ENCODE measurements at places on chromosomes 5 and 9.

- DNase-seq, result peak; percentile 22
Measured at GRCh38 chr5:74342948-74343682, 297.4 kb downstream of the ENC1 start.

DNA sequence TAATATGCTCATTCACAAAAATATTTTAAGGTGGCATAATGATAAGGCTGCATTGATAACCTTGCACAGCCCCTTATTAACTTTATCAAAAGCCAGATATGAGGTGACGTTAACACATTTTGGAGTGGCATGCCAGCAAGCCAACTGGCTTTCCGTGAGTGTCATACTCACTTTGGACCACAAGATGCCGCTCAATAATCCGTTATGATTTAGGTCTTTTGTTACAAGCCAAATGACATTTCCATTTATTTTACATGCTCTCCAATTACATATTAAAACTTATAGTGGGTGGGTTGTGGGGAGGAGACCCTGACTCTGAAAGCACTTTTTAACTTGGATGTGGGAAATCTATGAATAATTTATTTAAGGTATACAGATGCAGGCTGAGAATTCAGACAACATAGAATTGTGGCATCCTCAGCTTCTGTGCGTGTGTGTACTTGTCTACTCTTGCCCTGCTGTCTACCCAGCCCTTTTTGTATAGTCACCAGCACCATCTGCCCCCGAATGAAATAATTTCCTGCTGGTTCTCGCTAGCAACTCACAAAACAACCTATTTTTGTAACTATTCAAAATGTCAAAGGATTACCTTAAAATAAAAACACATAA is 305.1 kb downstream of the PSAT1 start:
- DNase-seq, result peak; percentile 71

- DNase-seq, result no peak
Measured at GRCh38 chr9:136744773-136745172, 2.0 kb upstream of the LCN10 start.

DNA sequence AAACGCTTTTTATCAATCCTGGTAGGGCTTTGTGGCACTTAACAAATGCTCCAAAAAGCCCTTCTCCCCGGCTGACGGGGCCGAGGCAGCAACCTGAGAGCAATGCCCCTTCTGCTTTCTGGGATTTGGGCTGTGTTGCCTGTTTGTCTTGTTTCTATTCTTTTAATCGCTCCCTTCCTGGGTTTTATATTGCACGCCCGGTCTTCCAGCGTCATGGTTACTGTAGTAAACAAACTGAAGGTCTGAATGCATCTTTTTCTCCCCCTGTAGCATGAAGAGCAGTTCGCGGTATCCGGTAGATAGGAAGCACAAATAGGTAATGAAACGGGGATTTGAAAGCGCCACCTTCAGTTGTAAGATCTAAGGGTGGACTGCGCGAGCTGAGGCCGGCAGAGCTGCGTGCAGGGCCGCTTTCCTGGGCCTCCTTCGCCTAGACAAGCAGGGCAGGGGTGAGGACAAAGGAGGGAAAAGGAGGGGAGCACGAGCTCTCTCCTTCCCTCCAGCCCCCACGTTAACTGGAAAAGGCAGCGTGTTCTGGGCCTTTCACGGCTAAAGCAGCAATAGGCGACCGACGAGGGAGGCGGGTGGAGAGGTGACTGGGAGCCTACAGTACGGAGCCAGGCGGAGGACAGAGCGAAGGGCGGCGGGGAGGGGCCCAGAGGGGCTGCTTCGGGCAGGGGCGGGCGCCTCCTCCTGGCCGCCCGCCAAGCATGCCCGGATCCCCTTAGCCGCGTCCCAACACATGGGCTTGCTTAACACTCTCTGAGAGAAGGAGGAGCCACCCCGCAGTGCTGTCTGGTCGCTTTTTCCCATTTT is 49.3 kb upstream of the ZNF366 start:
- DNase-seq, result peak; percentile 80

DNA sequence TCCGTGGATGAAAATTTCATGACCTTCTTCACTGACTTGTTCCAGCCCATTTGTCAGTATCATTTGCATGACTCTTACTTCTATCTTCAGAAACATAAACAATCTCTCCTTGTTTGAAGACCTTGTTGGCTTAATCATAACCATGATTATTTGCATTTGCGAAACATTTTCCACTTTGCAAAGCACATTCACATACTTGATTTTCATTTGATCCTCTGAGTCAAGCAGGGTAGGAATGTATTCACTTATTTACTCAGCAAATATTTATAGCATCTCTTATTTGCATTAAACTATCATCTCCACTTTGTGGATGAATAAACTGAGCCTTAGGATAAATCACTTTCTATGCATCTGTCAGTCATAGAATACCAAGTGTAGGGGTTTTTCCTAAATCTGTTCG is 343.0 kb upstream of the SGCD start:
- peak; percentile 87 for DNase-seq

GRCh38 chr9:6893350-6894131 is 135.8 kb downstream of the KDM4C start:
- no peak for DNase-seq

GRCh38 chr5:180467028-180467975 is 26.9 kb upstream of the CNOT6 start:
- DNase-seq, result no peak

DNA sequence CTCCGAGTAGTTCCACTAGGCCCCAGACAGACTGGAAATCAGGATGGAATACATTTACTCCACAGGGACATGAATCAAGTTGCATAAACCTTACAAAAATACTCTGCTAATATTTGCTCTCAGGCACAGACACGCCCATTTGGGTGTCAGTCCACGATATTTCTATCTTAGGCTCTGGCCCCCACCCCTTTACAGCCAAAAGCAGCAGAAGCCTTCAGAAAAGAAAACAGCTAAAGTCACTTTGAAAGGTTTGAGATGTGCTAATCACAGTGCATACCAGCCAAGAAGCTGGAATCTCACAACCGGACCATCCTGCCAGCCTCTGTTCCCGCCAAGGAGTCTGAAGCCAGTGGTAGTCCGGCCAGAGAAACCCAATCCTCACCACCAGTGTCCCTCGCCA is 22.6 kb downstream of the PTPN3 start:
- DNase-seq, result no peak

- DNase-seq, result no peak
Measured at GRCh38 chr5:126851501-126852011, 74.6 kb downstream of the LMNB1 start.

- no peak for DNase-seq
Measured at GRCh38 chr5:33565324-33565723, 124.6 kb downstream of the TARS1 start.

- DNase-seq, result peak; percentile 57
Measured at GRCh38 chr9:38443181-38443580, 18.9 kb upstream of the IGFBPL1 start.

DNA sequence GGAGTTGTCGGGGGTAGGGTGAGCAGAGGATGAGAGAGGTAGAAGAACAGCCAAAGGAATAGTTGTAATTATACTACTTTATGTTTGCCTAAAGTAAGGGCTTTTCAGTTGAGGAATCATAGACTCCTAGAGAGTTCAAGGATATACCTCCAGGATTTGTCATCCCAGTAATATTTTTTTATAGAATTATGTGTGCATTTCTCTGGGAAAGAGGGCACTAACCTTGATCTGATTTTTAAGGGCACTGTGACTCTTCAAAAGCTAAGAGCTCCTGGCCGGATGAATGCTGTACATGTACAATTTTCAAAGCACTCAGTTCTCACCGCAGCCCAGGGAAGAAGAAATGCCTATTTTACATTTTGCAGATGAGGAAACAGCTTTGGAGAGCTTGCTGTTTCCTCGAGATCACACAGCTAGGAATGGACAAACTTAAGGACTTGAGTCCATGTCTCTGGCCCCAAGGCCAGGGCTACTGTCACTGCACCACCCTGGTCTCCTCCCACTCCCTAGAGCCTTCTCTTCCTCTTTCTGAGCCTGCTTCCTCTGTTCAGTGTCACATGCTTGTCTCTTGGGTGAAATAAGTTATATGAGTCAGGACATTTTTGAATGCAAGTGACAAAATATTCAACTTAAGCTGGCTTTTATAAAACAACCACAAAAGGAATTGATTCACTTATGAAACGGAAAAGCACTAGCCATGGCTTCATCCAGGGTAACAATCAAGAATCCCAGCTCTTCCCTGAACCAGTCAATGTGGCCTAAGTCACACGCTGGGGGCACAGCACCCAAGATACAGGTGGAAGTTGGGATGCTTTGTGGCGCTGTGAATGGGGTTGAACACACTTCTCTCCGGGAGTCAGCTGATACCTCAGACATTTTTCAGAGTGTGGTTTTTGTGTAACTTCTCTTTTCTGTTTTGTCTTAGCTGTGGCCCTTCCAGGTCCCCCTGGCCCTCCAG is 45.7 kb upstream of the TGFBR1 start:
- peak; percentile 66 for DNase-seq

GRCh38 chr5:150141544-150142184 is 14.0 kb downstream of the PDGFRB start:
- DNase-seq, result peak; percentile 71

DNA sequence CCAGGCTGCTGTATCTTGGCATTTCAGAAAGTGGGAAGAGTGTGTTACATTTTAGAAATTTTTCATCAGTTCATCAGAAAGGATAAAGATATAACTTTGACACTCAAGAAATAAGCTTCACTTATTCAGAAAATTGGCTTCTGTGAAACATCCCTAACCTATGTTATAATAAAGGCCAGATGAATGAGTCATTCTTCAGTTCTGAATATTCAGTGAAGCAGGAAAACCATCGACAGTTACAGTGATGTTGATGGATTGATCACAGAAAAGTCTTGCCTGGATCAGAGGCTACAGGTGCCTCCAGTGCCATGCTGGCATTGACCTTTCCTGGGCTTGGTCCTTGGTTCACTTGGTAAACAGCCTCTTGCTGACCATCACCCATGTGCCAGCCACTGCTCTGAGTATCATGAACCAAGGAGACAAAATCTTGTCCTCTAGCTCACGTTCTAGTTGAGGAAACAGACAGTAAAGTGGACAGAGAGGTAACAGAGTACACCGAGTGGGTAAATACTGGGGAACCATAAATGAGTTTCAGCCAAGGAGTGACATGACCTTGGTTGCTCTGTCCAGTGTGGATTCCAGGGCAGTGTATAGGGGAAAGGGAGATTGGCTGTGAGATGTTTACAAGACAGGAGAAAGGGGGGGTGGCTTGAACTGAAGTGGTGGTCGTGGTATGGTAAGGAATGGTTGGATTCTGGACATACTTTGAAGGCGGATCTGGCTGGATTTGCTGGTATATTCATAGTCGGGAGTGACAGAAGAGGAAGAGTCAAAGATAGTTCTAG is 98.6 kb downstream of the AMBP start:
- peak; percentile 61 for DNase-seq

DNA sequence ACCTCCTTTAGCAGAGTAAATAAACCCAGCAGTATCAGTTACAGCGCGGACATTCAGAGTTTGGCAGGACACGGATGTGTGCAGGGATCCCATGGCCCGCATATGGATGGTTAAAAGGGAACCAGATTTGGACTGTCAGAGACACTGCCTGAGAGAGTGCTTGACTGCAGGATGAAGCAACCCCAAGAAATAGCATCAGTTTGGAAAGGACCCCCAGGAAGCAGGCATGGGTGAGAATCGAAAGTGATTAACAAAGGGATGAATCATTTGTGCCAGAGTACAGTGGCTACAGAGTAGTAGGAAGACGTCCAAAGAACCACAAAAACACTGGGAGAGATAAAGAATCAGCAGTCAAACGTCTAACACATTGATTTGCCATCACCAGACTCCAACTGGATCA is 5.5 kb downstream of the C7 start:
- DNase-seq, result peak; percentile 12

DNA sequence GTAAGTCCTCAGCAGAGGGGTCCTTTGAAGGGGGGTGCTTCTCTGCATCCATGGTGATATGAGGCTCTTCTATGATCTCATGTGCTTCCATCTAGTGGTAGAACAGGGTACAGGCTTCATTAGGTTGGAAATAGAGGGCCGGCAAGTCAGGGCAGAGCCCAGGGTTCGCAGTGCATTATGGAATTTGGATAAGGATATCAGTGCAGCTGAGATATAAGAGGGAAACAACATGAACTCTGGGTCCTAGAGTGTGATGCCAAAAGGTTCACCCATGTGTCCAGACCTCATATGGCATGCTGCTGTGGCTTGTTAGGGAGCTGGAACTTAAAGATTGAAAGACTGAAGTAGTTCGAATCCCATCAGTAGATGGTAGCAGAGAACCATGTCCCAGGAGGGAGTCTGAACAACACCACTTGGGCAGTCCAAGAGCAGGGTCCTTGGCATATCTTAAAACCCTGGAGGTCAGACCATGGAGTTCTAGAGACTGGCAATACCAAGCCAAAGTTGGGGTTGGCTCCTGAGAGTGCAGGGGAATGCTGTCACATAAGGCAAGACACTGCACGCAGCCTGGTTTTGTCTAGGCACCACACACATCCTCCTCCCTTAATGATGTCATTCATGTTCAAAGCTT is 2.3 kb downstream of the FAM221B start:
- peak; percentile 62 for DNase-seq

DNA sequence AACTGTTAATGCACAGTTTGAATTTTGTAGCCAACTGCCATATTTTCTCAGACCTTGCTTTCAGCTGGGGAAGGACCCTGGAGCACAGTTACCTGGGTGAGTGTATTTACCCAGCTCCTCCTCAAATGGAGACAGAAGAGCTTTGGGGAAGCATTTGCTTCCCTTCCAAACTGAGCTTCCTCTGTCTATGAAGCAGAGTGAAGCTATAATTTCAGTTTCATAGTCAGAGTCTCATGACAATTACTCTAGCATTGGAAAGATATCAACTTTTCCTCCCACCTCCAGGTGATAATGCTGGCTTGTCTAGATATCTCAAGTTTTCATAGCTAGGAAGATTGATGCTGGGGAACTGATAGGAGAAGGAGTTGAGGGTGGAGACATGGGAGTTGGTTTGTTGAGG is 406.4 kb upstream of the CLINT1 start:
- no peak for DNase-seq

DNA sequence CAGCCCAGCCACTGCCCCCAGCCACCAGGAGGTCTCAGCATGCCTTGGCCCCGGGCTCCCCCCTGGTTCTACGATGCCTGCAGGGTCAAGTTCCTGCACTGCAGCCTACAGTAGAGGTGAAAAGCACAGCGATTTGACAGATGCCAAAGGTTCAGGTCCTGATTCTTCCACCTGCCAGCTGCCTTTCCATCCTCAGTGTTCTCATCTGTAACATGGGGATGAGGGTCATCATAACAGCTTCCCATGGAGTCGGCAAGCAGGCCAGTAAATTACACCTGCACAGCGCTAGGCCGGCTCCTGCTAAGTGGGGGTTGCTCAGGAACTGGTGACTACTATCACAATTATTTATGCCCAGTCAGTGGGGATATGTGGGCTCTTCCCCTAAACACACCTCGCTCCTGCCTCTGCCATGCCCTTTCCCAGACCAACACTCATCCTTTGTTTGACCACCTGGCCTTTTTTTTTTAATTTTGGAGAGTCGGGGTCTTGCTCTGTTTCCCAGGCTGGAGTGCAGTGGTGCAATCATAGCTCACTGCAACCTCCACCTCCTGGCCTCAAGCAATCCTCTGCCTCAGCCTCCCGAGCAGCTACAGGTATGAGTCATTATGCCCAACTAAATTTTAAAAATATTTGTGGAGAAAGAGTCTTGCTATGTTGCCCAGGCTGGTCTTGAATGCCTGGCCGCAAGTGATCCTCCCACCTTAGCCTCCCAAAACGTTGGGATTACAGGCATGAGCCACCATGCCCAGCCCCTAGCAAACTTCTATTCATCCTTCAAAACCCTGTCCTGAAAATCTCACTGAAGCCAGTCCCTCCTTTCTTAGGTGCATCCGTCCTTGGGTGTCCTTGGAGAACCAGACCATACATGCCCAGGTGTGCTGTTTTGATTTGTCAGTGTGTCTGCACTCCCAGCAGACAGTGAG is 6.4 kb downstream of the ENG start:
- DNase-seq, result no peak
